ENCODE measurements at places on chromosomes 3 and 15. TPM values are rescaled to one million over a fixed set of nuclear protein-coding genes. Genes with fewer than 3 reads are reported as not detected.

The ERICH6 gene
- not detected for total RNA-seq

The CHD2 gene
- total RNA-seq: 28.3 TPM

The RTP3 gene
- total RNA-seq: not detected

The C3orf85 gene
- not detected for total RNA-seq

The UBXN7 gene
- total RNA-seq: 10.8 TPM

The SENP8 gene
- total RNA-seq: 3.1 TPM

The KLHL6 gene
- total RNA-seq: not detected

Measured in NCI-H460 (cell line).